Caki2 (cell line): ENCODE measurements at places on chromosomes 7 and 10. TPM values are rescaled to one million over a fixed set of nuclear protein-coding genes. Genes with fewer than 3 reads are reported as not detected.

Gene PKD2L1
- not detected in 2 replicates for total RNA-seq

DNA sequence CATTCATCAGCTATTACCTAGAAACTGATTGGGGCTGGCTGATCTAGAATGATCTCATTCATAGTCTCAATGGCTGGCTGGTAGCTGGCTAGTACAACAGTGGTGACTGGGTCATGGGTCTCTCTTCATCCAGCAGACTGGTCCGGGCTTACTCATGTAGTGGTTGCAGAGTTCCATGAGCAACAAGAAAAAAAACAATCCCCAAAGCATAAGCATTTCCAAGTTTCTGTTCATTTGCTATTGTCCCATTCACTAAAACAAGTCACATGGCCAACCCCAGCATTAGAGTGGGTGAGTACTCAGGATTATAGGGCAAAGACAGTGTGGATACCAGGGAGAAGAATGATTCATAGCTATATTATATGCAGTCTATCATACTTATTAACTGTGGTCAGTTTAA lies 85.2 kb upstream of the SEMA3C start:
- DNase-seq, result no peak

Gene LRRC18
- total RNA-seq, result not detected in 2 replicates

DNA sequence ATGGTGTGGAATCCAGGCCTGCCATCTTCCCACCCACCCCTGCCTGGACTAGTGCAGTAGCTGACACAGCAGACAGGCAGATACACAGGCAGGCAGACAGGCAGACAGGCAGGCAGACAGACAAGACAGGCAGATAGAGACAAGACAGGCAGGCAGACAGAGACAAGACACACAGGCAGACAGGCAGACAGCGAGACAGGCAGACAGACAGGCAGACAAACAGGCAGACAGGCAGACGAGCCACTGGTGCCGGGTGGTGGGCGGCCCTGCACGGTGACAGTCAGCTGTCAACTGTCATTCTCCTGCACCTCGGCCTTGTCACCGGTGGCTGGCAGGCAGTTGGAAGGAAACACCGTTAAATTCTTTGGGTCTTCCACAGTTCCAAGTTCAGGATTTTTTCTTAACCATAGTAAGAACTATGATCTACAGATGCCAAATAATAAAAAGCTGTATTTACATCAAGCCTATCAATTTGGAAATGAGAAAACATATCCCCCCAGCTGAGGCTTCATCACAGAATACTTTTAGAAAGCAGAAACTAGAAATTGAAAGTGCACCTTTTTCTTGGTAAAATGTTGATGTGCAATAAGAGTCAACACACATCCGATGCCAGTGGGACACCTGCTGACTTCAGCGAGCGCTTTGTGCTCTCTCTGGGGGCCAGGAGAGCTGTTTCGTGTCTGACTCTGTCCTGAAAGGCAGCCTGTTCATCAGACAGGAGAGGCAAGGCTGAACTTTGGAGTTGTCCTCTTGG lies 250.4 kb downstream of the DNAJB6 start:
- DNase-seq, result no peak

DNA sequence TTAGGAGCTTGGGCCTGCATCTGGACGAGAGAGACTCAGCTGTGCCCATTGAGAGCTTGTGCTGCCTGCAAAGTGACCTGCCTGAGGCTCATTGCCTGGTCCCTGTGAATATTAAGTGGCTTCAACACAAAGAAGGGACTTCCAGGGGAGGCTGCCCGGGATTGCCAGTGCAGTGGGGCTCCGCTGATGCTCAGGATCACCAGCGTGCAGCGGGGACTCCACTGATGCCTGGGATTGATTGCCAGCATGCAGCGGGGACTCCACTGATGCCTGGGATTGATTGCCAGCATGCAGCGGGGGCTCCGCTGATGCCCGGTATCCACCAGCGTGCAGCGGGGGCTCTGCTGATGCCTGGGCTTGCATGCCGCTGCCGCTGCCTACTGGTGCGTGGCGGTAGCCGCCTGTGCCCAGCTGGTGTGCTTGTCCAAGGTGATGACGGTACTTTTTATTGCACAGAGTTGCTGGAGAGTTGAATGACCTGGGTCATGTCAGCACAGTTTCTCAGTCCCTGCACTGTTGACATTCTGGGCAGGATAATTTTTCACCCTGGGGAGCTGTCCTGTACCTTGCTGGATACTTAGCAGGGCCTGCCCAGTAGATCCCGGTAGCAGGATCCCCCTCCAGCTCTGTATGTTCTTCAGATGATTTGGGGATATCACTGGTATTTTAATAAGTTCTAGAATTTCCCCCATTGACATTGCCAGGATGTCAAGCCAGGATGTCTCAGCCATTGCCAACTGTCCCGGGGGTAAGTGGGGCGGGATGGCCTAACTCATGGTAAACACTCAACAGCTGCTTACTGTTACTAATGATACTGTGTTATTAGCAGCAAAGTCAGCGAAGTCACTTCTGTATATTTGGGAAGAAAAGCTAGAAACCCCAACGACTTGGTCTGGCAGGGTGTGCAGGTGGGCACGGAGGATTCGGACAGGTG lies 13.0 kb downstream of the DOCK1 start:
- peak; percentile 27 for DNase-seq

GRCh38 chr7:32020551-32021159 lies 49.6 kb downstream of the PDE1C start:
- no peak for DNase-seq

- peak; percentile 91 for DNase-seq
These were observed 74.6 kb downstream of the PAXIP1 start for GRCh38 chr7:154928136-154929005.

GRCh38 chr10:89836840-89837164 lies 135.4 kb downstream of the KIF20B start:
- DNase-seq, result no peak
